Stimulated activated CD8-positive, alpha-beta memory T cell treated with anti-CD3 and anti-CD28 coated beads, Interleukin-15, amount 100 ng/mL, for 1 hour (primary cell): ENCODE measurements at places on chromosomes 4 and X.

- DNase-seq = no peak
These were observed 98.3 kb downstream of the FAM47B start for GRCh38 chrX:35040871-35041270.

GRCh38 chrX:68915778-68916177 is 87.0 kb downstream of the EFNB1 start:
- no peak for DNase-seq

- DNase-seq = no peak
These were observed 39.5 kb downstream of the NOP14 start for GRCh38 chr4:2923668-2924173.

GRCh38 chr4:164408831-164409230 is 345.1 kb upstream of the SMIM31 start:
- DNase-seq = no peak

DNA sequence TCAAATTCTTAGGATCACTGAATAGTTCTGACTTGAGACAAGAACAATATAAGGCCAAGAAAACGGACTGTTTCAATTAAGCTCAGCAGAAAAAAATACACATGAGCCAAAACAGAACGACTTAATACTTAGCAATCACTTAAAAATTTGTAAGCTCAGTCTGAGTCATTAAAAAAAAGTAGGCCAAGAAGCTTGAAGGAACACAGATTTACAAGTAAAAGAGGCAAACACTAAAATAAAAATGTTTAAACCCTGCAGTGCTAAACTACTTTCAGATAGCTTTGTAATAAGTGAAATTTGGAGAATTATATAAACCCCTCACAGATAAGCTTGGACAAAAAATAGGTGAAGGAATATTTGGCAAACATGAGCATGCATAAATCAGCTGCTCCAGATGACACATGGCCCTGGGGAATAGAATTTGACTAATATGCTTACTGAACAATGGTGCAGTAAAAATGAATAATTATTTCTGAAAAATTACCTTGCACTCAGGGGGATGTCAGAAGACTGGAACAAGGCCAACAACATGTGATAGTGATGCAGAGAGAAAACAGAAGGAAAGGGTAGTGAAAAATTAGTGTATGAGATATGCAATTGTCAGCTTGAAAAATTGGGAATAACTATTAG is 49.6 kb downstream of the LNX1 start:
- DNase-seq = no peak

GRCh38 chrX:153478746-153479145 is 8.4 kb upstream of the HAUS7 start:
- DNase-seq = no peak

- DNase-seq = no peak
These were observed 133.8 kb downstream of the AFF1 start for GRCh38 chr4:87068583-87069021.

DNA sequence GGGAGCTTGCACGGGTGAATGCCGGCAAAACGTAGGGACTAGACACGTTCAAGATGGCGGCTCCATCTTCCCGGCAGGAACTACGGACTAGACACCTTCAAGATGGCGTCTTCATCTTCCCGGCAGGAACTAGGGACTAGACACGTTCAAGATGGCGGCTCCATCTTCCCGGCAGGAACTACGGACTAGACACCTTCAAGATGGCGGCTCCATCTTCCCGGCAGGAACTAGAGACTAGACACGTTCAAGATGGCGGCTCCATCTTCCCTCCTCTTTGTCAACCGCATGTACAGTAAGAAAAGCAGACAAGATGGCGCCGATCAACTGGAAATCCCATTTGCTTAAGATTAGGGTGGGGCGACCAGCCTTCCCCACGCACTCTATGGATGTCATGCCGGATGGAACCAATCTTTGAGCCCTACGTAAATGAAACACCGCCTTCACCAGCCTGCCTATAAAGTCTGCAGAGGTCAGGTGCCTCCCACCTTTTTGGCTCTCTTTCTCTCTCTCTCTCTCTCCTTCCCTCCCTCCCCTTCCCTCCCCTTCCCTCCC is 222.4 kb downstream of the CRLF2 start:
- no peak for DNase-seq

DNA sequence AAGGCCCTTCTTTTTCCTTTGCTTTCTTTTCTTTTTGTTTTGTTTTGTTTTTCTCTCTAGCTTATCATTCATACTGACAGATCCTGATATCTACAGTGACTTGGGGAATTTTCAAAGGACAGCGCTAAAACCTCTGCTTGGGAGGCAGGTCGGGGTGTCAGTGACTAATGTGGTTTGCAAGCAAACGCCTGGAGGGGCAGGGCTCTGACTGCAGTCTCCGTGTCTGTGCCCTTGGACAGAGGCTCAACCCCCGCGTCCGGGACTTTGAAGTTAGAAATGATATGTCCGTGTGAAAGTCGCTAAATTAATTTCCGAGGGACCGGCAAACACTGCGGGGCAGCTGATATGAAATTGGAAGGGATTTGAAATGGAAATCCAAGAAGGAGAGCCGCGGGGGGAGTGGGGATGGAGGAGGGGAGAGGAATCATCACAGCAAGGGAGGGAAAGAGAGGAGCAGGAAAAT is 312.4 kb downstream of the DHRSX start:
- DNase-seq = no peak

- DNase-seq = no peak
These were observed 51.5 kb downstream of the NPNT start for GRCh38 chr4:105946771-105947170.

DNA sequence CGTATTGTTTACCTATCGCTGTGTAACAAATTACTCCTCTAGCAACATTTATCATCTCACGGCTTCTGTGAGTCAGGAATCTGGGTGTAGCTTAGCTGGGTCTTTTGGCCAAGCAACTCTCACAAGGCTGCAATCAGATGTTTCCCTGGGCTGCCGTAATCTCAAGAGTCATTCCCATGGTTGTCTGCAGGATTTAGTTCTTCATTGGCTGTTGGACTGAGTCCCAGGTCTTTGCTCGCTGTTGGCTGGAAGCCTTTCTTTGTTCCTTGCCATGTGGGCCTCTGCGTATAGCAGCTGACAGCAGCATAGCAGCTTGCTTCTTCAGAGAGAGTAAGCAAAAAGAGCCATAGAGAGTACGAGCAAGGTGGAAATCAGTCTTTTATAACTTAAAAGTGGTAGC is 16.8 kb downstream of the POLR2B start:
- DNase-seq = no peak

DNA sequence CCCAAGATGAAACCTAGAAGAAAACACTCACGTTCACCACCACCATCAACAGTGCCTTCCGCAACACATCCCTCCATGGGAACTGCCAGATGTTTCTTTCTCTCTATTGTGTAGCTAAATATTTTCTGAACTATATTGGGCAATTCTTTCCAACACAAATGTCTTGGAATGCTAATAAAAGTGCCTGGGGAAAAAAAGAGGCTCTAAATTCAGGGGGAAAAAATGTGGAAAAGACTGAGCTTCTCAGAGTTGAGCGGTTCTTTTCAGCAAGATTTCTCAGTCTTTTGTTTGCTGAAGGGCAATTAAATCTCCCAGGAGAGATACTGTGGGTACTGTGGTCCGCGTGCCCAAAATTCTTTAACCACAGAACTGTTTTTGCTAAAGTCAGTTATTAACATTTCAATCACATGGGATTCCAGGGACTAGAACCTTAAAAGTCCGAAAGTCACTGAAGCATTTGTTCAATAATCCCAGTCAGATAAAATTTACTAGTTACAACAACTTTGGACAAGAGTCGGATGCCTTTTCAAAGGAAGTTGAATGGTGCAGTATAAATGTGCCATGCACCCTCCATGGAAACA is 51.9 kb upstream of the DHRSX start:
- no peak for DNase-seq

- no peak for DNase-seq
These were observed 329.4 kb downstream of the HNRNPD start for GRCh38 chr4:82044141-82044993.

GRCh38 chrX:110509755-110510532 is 151.3 kb downstream of the RTL9 start:
- no peak for DNase-seq

DNA sequence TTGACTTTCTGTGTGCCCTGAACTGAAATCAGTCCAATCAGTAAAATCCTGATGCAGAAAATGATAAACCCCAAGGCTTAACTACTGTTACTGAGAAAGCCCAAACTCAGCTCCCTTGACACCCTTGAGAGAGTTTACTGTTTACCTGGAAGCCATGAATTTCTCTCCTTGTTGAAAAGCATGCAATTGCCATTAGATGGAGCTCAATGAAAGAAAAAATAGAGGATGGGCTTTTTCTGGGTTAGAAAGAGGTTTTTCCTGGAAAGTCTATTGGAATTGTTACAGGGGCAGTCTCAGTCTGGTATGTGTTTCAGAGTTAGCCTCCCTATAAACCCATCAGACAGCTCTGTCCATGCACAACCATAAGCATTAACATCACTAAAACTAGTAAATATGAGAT is 66.4 kb upstream of the C4orf54 start:
- DNase-seq = no peak

- DNase-seq = no peak
These were observed 10.4 kb downstream of the SMPX start for GRCh38 chrX:21747558-21747957.

GRCh38 chr4:144494280-144494679 is 151.7 kb upstream of the HHIP start:
- no peak for DNase-seq

- DNase-seq = no peak
These were observed 6.3 kb downstream of the MXD4 start for GRCh38 chr4:2255501-2256155.

DNA sequence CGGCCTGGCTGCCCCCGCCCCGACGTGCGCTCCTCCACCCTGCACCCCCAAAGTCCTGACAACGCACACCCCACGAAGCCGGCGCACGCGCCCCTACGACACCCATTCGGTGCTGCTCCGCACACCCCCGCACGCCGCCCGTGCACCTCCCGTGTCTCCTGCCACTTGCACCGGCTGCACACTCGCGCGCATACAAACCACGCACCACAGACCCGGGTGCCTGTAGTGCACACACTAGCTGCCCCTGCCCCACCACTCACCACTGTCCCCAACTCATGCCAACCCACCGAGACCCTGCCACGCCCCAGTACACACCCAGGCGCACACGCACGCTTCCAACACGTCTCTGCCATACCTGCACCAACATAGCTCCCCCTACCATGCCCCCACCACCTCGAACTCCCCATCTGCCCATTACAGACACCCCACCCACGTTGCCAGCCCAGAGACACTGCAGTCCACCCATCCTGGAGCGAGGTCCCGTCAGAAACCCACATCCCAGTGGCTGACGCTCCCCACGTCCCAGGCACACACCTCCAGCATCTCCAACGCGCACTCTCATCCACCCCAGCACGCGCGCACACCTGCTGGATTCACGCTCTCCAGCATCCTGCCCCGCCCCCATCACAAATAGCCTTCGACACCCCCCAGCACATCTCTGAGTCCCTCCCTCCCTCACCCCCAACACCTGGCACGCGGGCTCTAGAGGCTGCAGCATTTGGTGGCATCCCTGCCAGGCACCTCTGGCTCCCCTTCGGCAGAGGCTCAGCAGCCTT is 4.2 kb upstream of the DUSP9 start:
- no peak for DNase-seq

- no peak for DNase-seq
These were observed 27.7 kb downstream of the METTL14 start for GRCh38 chr4:118712872-118713271.

GRCh38 chr4:100695039-100695654 is 177.3 kb upstream of the EMCN start:
- no peak for DNase-seq

DNA sequence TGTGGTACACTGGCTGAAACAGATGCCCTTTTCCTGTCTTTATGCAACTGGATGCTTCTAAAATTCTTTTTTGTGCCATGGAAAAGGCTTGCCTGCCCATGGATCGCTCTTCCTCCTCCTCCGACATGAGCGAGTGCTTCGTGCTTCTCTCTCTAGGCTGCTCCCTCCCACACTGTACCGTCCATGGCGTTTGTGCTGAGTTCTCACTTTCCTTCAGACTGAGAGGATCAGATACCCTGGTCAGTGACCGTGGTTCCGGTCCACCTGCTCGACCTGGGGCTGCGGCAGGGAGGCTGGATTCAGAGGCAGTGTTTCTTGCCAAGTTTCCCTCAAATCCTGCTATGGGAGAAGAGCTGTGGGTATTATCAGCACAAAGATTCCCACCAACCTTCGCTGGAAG is 10.2 kb upstream of the CLDN24 start:
- no peak for DNase-seq
